EH (cell line): ENCODE measurements at places on chromosomes 16 and 17.
A peak's percentile ranks its signal among the peaks of the same experiment; 100 is the strongest.

GRCh38 chr17:82007495-82008257, 15.0 kb downstream of the CENPX start:
- no peak for DNase-seq

GRCh38 chr17:63024716-63025115, 58.7 kb downstream of the TANC2 start:
- DNase-seq, result peak; percentile 43

DNA sequence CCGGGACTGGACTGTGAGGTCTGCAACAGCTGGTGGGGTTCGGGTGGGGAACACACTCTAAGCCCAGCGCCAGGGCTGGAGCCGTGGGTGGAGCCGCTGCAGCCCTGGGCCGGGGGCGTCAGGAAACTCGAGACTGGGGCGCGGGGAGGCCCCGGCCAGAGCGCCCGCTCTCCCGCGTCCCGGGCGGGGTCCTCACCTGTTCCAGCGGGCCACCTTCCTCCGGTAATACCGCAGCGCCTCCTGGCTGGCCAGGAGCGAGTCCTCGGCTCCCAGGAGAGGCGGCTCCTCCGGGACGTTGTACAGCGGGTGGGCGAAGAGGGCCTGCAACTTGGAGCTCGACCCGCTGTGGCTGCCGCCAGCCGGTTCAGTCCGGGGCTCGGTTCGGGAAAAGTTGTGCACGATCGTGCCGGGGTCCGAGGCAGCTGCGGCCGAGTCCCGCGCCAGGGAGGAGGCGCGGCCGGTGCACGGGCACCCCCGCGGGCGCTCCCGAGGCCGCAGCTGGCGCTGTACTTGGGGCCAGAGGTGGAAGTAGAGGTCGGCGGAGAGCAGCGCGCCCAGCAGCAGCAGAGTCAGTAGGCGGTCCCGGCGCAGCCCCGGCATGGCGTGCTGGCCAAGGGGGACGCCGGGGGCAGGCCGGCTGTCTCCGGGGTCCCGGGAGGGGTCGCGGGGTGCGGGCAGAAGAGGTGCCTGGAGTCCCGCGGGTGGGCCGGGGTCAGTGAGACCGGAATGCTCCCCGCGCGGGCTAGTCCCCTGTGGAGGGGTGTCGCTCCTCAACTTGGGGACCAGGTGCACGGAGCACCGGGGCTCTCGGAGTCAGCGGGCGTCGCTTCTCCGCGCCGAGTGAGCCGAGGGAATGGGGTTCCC, 868 bp downstream of the FAM20A start:
- no peak for DNase-seq

DNA sequence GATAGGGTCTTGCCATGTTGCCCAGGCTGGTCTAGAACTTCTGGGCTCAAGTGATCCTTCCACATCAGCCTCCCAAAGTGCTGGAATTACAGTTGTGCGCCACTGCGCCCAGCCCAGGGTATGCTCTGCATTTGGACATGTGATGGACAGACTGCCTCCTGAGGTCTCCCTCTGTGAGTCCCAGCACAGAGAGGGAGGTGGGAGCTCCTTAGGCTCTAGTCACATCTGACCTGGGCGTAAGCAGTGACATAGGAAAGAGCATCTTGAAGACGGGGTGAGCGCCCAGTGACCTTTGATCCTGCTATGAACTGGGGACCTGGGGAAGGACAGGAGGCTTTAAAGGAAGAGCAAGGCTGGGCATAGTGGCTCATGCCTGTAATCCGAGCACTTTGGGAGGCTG, 2.2 kb upstream of the GFAP start:
- no peak for DNase-seq

DNA sequence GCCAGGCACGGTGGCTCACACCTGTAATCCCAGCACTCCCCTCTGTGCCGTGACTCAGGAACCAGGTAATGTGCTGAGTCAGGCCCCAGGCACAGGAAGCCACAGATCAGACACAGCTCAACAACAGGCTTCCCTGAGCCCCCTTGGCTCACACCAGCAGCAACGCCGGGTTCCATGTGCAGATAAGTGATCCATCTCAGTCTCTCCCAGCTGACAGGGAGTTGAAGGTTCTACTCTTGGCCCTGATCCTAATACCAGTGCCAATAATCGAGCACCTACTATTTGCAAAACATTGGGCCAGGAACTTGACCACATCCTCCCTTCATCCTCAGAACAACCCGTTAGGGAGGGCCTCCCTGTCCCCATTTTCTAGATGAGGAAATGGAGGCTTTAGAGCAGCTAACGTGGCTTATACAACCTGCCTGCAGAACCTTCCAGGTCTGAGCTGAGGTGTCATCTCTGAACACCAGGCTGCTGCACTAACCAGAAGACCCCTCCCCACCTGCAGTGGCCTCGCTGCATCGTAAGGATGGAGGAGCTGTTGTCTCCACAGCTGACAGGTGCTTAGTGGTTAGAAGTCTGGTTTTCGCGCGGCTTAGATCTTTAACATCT, 64.8 kb upstream of the AMZ2 start:
- DNase-seq, result no peak

DNA sequence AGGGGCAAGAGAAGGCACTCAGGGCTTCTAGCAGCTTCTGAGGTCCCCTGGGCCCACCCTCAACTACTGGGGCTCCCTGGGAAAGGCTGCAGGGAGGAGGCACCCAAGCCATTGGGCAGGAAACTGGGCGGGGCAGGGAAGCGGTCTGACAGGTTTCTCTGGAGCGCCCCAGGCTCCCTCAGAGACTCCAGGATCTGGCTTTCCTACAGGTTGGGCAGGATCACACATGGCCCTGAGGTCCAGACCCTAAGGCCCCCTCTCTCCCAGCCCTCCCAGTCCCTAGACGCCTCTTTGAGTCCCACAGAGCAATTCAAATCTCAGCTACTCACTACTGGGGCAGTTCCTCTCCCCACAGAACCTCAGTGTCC, 14.3 kb downstream of the JUP start:
- no peak for DNase-seq

DNA sequence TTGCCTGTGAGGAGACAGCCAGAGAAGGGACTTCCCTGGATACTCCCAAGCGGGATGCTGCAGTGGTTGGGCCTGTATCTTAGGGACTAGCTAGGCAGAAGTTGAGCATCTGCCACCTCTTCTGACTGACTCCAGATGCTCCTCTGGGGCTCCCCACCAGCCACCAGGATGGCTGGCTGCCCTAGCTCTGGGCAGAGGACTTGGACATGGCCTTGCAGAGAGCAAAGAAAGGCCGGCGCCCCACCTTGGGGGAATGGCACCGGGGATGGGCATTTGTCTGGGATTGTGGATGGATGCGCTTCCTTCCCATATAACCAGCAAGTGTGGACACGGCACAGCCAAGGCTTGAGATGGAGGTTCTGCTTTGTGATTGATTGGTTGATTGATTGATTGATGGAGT, 69.0 kb downstream of the OR1D5 start:
- no peak for DNase-seq

- DNase-seq, result no peak
These were observed 108.5 kb upstream of the CHMP6 start for GRCh38 chr17:80882926-80883685.

DNA sequence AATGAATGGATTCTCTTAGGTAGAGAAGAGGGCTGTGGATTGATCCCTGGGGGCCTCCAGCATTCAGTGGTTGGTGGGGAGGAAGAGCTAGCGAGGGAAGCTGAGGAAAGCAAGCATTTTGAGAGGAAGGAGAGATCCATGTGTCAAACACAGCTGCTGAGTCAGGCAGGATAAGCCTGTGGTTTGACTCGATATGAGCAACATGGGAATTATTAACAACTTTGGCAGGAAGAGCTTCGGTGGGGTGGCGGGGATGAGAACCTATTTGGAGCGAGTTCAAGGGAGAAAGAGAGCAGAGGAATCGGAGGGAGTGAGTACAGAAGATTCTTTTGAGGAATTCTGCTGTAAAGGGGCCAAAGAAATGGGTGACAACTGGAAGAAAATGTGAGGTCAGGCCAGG, 59.5 kb upstream of the CDC42EP4 start:
- peak; percentile 89 for DNase-seq

GRCh38 chr16:30767767-30768465, 5.8 kb downstream of the RNF40 start:
- DNase-seq, result no peak

DNA sequence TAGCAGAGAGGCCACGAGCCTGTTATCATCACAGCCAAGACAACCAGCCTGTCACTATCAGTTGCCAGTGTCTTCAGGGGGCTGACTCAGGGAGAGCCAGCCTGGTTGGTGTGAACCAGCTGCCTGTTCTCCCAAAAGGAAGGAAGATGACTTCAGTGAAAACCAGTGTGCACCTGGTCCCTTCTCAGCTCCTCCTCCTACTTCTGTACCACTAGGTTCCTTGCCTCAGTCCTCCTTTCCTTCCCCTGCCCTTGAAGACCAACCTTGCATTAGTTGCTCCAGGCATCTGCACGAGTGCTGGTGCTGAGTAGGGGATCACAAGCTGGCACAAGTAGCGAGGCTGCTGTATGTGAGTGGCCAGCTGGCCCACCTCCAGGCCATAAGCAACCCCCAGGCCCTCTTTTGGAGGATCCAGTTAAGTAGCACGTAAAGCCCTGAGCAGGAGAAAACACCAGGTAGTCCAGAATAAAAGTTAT, 8.5 kb downstream of the TUBG1 start:
- DNase-seq, result no peak

DNA sequence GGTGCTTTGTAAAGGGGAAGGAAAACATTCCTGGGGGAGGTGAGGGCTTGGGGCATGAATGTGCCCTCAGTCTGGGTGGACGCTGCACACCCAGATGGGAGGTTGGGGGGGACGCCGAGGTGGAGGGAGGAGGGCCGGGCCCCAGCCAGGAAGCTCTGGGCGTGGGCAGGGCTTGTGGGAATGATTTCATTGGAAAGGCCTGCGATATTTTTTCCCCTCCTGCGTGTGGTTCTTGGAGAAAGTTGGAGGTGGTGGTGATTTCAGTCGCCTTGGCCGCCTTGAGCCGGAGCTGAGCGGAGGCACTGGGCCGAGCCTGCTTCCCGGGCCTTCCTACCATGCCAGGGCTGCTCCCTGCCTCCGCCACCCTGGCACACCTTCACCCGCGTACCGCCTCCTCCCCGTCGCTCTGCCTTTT, 26.4 kb upstream of the CLEC18A start:
- peak; percentile 91 for DNase-seq

- no peak for DNase-seq
These were observed 149.8 kb upstream of the DYNLRB2 start for GRCh38 chr16:80390871-80391489.

DNA sequence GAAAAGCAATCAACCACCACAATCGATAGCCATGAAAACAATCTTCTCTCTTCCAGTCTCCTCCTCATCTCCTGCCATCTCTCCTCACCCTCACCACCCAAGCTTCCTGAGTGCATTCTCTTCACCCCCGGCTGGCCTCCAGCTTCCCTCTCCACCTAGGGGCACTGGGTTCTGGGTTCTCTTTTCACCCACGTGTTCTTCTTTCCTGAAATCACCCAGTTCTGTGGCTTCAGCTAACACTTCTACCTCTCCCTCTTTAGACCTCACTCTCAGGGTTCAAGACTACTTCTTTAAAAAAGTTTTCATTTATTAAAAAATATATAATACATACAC, 8.2 kb downstream of the ITGAM start:
- no peak for DNase-seq

- no peak for DNase-seq
These were observed 18.9 kb downstream of the VASN start for GRCh38 chr16:4390266-4391260.
